ENCODE measurements at places on chromosomes 6 and 20.
A peak's percentile ranks its signal among the peaks of the same experiment; 100 is the strongest.

GRCh38 chr6:148218542-148219258 is 123.9 kb upstream of the SASH1 start:
- DNase-seq = no peak

DNA sequence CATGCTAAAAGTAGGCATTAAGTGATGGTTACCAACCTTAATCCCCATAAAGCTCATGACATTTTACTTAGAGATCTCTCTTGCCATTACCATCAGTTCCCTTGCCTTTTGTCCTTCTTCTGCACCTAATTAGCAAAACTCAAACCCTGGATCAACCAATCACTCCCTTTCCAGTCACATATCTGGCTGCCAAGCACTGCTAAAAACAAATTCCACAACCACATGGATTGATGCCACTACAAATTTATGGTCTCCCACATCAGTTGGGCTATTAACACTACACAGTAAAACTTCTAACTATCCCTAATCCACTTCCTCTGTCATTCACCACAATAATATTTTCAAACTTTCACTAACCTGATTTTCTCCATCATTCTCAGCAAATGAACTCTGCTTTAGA is 54.3 kb upstream of the RNF146 start:
- DNase-seq = no peak

DNA sequence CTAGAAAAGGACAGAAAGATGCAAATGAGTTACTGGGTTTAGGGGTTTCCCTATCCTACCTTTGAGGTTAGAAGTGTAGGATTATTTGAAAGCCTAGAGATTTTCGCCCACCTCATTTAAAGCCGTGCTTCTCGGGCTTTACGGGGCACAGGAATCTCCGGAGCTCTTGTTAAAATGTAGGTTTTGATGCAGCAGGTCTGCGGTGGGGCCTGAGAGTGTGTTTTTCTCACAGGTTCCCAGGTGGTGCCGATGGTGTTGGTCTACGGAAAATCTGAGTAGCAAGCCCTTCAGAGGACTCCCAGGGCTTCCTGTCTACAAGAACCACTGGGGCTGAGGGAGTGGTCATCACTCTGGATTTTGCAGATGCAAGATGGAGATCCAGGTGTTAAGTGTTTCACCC is 47.5 kb downstream of the TRAM2 start:
- DNase-seq = no peak

- no peak for DNase-seq
Measured at GRCh38 chr6:30592287-30592686, 21.0 kb downstream of the ABCF1 start.

DNA sequence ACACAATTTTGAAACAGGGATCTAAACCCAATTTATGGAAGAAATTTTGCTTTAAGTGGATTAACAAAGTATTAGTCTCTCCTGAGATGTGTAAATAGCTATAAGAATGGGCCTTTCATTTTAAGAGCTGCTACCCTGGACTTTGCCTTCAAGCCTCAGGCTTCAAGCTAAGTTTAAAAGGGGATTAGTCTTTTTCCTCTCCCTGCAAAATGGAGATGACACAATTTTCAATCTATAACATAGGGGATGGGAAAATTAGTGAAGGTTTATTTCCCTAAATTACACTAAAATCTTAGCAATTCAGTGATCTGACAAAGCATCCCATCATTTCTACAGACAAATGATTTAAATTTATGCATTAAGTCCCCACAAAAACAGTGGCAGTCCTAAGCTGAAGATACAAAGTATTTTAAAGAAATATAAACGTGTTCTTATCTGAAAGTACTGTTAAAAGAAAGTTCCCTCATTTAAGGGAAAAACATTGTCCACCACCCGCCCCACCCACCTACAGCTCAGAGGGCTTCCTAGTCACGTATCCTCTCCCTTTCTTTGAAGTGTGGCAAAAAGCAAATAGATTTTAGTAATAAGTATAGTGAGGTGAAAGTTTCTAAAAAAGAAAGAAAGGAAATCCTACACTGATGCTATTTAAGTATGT is 14.5 kb downstream of the ARHGAP18 start:
- no peak for DNase-seq

GRCh38 chr6:125952764-125953501 is 3.6 kb upstream of the HINT3 start:
- DNase-seq = peak; percentile 44

- DNase-seq = no peak
Measured at GRCh38 chr6:3960754-3961361, 111.7 kb downstream of the FAM50B start.

Measured in hematopoietic multipotent progenitor cell (in vitro differentiated cells).